ENCODE measurements at places on chromosomes 11 and 22.

GRCh38 chr11:65640483-65641296 is 2.8 kb downstream of the SIPA1 start:
- no peak for DNase-seq

- DNase-seq: no peak
Observed at GRCh38 chr11:81424822-81425221, 1308.8 kb downstream of the FAM181B start.

GRCh38 chr11:16049611-16050010 is 306.7 kb downstream of the SOX6 start:
- peak; percentile 41 for DNase-seq

DNA sequence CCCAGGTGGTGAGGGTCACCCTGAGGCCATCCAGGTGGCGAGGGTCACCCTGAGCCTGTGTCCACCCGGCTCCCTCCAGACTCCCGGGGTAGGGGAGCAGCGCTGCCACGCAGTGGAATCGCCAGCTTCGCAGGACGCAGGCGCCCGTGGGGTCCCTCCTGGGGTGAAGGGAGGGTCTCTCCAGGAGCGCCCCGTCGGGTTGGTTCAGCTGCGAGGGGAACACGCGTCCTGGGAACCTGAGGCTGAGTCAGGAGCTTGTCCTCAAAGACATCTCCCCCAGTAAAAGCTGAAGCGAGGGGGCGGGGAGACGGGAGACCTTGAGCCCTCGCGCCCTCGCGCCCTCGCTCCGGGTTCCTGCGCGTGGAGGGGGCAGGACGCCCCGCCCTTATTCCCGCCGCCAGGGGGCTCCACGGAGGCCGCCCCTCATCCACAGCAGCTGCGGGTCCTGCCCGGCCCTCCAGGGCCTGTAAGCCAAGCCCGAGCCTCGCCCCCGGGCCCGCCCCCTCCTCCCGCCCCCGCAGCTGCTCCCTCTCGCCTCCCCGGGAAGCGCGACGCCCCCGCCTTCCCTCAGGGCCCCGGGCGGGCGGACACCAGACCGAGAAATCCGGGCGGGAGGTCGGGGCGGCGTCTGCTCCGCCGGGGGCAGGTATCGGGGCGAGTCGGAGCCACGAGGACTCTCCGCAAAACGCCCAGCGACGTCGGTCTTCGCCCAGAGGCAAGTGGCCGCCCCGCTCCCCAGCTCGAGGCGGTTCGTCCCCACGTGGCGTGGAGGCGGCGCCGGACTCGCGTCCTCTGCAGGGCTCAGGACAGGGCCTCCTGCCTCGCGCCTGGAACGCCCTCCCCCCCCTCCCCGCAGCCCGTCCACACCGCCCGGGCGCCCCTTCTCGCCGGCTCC is 22.8 kb downstream of the PIM3 start:
- no peak for DNase-seq

GRCh38 chr11:86151174-86152005 is 82.5 kb upstream of the PICALM start:
- DNase-seq: no peak

- DNase-seq: peak; percentile 95
Observed at GRCh38 chr11:11279956-11280689, 72.9 kb downstream of the CSNK2A3 start.

GRCh38 chr11:1792461-1792860 is 28.7 kb upstream of the CTSD start:
- no peak for DNase-seq

DNA sequence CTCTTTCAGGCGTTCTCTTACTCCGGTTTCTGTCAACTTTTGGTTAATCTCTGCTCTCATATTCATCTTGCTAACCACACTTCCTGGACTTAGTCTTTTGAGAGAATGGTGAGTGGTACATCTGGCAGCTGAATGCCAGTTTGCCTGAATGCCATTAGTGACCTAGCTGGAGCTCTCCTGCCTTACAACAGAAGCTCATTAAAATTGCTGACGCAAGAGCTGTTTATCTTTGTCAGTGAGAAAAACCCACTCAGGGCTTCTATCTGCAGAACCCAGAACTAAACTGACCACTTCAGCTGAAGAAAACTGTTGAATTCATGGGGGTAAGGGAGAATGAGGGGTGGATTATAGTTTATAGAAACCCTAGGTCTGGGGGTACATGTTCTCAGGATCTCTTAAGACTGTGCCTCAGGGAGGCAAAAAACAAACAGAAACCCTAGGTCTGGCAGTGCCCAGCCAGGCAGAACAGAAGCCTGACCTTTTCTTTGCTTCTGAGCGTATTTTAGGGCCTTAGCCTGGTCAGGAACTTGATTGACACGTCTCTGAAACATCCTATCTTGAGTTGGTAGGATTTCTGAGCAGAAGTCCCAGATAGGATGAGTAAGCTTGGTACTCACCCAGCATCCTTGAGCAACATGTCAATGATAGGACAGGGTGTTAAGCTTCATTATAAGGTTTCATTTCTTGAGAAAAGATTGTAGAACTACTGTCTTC is 52.8 kb upstream of the YWHAH start:
- peak; percentile 44 for DNase-seq

GRCh38 chr11:37449146-37449545 is 851.1 kb upstream of the RAG2 start:
- DNase-seq: no peak

- no peak for DNase-seq
Observed at GRCh38 chr11:35337136-35337913, 82.0 kb downstream of the SLC1A2 start.

GRCh38 chr11:110433393-110434333 is 3.9 kb downstream of the FDX1 start:
- DNase-seq: no peak

- no peak for DNase-seq
Observed at GRCh38 chr22:24536089-24536488, 18.8 kb downstream of the GUCD1 start.

DNA sequence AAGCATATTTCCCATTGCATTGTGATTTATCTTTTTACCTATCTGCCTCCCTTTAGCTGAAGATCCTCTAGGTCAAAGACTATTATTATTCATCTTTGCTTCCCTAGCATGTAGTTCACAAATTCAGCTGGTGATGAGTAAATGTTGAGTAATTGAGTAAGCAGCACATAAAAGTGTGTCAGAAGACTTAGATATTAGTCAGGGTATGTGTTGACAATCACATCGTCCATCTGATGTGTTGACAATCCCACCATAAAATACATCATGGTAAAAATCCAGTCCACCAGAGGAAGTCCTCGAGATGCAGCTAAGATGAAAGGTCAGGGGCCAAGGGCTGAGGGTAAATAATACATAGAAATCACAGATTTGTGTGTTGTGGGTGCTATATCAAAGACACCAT is 22.9 kb upstream of the ABTB2 start:
- no peak for DNase-seq

DNA sequence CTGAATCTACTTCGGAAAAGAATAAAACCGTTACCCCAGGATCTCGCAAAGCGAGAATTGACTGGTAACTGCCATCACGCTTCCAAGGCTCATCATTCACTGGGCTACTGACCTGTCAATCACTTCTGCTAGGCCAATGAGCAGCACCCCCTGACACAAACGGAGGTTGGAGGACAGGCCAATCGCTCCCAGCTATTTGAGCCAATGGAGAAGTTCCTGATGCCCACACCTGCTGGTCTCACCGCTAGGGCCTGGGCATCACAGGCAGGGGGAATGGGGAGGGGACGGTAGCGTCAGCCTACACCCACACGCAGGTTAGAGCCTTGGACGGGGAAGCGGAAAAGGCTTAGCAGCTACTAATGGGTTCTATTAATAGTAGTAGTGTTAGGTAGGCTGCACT is 56.7 kb upstream of the CHST1 start:
- DNase-seq: no peak

DNA sequence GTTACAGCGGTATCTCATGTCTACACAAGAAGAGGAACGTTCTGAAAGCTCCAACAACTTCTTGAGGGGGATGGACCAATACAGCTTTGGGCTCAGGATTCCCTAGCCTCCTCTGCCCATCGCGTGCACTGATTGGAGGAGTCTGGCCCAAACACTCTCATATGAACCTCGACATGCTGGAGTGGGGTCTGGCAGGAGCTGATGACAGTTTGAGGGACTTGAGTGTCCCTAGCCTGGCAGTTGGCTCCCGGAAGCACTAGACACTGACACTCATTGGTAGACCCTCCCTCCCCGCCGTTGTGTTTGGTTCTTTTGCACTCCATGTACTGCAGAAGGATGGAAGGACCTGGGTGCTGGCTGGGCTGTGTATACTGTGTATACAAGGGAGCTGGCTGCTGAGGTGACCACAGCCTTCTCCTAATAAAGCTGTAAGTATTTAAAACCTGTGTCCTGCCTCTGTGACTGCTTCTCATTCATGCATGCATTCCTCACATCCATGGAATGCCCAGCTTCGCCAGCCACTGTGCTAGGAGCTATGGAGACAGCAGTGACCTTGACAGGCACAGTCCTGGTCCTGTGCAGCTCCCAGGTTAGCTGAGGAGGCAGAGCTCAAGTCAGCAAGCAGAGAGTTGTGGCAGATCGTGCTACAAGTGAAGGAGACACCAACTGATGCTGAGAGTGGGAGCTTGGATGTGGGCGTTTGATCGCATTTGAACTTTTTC is 27.9 kb downstream of the ADAMTS15 start:
- no peak for DNase-seq

GRCh38 chr11:48341466-48341865 is 16.7 kb downstream of the OR4C3 start:
- DNase-seq: no peak

DNA sequence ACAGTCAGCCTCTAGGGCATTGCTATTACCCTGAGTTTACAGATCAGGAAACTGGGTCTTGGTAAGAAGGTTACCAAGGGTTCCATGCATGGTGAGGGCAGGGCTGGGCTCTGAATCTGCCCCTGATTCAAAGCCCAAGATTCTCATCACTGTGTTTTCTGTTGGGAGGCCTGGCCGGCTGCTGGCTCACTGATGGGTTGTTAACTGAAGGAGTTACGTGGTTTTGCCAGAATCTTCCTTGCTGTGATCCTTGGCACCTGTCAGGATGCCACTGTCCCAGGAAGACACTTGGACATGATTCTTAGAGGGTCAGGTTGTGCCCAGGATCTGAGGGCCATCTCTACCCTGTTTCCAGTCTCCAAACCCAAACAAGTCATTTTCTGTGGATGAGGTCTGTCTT is 61.5 kb downstream of the ADAMTS15 start:
- DNase-seq: no peak

DNA sequence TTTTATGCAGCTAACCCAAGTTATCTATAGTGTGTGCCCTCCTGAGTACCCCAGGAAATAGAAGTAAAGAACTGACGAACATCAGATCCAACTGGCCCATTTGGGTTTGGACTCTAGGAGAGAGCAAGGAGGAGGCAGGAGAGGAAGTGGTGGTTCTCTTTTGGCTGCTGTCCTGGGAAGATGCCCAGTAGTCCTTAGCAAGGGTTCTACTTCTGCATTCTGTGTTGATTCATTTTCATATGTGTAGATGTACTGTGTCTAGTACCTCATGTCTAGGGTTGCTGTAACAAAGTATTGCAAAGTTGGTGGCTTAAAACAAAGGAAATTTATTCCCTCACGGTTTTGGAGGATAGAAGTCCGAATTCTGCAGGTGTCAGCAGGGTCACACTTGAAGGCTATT is 6.6 kb upstream of the MMP27 start:
- no peak for DNase-seq

GRCh38 chr11:113263458-113264259 is 50.7 kb upstream of the TTC12 start:
- DNase-seq: no peak

DNA sequence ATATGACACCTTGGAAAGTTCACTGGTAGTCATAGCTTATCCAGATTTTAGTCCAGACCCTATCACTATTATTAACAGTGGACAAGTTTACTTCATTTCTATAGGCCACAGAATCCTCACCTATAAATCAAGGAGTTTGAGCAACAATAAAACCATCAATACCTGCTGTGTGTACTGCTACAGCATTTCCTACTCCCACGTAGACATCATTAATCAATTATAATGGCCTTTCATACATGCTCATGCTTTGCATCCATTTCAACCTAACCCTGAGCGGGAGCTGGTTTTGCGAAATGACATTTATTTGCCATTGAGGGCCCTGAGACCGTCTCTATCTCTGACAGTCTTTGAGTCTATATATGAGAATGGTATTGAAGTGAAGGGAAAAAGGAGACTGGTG is 312.3 kb downstream of the FAT3 start:
- DNase-seq: no peak

DNA sequence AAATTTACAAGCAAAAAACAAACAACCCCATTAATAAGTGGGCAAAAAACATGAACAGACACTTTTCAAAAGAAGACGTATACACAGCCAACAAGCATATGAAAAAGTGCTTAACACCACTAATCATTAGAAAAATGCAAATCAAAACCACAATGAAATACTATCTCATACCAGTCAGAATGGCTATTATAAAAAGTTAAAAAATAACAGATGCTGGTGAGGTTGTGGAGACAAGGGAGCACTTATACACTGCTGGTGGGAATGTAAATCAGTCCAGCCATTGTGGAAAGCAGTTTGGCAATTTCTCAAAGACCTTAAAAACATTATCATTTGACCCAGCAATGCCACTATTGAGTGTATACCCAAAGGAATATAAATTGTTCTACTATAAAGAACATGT is 72.3 kb downstream of the BBOX1 start:
- no peak for DNase-seq

GRCh38 chr11:19938169-19938856 is 222.0 kb downstream of the DBX1 start:
- DNase-seq: peak; percentile 9

DNA sequence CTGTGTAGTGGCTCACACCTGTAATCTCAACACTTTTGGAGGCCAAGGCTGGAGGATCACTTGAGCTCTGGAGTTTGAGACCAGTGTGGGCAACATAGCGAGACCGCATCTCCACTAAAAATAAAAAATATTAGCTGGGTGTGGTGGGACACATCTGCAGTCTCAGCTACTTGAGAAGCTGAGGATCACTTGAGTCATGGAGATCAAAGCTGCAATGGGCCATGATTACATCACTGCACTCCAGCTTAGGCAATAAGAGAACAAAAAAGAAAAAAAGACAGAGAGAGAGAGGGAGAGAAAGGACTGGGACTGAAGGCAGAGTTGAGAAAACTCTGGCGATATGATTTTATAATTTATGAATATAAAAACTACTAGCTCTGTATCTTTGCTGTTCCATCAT is 473.1 kb downstream of the LRRC4C start:
- no peak for DNase-seq

DNA sequence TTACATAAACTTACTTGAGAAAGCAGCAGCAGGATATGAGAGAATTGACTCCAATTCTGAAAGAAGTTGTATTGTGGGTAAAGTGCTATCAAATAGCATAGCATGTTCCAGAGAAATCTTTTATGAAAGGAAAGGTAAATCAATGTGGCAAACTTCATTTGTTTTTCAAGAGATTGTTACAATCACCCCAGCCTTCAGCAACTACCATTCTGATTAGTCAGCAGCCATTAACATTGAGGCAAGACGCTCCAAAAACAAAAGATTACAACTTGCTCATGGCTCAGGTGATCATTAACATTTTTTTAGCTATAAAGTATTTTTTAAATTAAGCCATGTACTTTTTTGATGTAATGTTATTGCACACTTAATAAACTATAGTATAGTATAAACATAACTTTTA is 357.2 kb downstream of the TMEM135 start:
- DNase-seq: no peak

- DNase-seq: no peak
Observed at GRCh38 chr11:38060920-38061319, 1462.9 kb upstream of the RAG2 start.

Measured in DMS153 (cell line).